ENCODE measurements at places on chromosomes 6 and 20. TPM values are rescaled to one million over a fixed set of nuclear protein-coding genes. Genes with fewer than 3 reads are reported as not detected.

DNA sequence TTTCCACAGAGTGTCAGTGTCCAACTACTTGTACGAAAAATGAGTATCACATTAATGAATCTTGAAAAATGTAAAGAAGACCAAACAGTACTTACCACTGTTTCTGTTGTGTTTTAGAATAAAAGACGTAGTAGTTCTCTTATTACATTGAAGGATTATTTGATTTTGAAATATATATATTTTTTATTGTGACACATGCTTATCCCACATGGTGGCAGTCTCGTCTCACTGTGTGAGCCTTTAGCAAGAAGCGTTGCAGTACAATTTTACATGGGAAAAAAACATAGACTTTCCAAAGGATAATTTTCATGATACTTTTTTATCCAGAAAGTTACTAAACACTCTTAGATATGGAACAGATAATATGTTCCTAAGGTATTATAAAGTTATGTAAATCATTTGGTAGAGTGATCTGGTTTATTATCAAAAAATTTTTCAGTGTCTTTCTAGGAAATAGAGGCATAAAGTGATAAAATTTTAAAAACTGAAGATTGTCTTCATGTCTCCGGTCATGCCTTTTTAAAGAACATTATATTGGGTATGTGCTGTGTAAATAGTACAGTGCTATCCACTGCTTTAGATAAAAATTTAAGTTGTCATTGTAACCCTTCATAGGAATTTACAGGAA lies 117.5 kb upstream of the SAMD5 start:
- DNase-seq, result no peak

DNA sequence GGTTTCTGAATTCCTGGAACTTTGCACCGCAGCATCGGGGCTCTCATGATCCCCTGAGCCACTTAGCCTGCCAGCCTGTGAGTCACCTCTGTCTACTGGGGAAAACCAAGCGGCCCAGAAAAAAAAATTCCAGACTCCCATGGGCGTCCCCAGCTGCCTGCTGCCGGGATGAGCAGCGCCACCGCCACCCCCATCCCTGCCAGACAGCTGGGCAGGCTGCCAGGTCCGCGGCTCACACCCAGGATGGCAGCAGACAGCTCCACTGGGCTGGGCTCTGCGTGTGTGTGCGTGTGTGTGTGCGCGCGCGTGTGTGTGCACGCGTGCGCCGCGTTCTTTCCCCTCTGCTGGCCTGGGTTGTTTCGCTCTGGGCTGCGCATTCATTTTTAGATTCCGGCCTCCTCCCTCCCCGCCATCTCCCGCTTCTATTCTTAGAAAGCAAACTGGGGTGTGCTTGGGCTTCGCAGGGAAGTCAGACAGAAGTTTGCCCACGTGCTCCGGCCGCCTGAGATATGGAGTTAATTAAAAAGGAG lies 38.9 kb upstream of the PMEPA1 start:
- DNase-seq, result peak; percentile 69

GRCh38 chr20:15706719-15707118 lies 866.5 kb downstream of the KIF16B start:
- no peak for DNase-seq

DNA sequence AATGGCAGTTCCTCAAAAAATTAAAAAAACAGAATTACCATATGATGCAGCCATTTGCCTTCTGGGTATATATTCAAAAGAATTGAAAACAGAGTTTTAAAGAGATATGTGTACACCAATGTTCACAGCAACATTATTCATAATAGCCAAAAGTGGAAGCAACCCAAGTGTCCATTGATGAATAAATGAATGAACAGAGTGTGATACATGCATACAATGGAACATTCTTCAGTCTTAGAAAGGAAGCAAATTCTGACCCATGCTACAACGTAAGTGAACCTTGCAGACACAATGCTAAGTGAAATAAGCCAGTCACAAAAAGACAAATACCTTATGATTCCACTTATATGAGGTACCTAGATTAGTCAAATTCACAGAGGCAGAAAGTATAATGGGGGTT lies 34.7 kb upstream of the YWHAB start:
- no peak for DNase-seq

GRCh38 chr20:16530201-16530681 lies 43.0 kb downstream of the KIF16B start:
- DNase-seq, result no peak

- peak; percentile 45 for DNase-seq
These were observed 22.3 kb upstream of the SAYSD1 start for GRCh38 chr6:39137245-39137644.

- DNase-seq, result peak; percentile 63
These were observed 697 bp upstream of the CEP43 start for GRCh38 chr6:166998256-166999144.

DNA sequence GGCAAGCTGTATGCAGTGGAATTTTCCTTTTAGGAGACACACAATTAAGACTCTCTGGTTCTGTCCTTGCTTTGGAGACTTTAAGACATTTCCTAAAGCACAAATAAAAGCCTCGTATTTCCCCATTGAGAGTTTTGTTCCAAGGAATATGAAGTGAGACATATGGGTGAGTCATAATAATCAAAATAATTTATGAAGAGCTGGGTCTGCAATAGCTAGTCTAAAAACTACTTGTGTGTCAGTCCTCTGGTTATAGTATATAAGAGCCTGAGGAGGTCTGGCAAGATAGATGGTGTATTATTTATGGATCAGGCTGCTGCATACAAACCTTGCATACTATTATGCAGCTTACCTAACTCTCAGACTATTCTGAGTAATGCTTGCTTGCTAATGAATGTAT lies 142.6 kb downstream of the ADGRG6 start:
- DNase-seq, result no peak

DNA sequence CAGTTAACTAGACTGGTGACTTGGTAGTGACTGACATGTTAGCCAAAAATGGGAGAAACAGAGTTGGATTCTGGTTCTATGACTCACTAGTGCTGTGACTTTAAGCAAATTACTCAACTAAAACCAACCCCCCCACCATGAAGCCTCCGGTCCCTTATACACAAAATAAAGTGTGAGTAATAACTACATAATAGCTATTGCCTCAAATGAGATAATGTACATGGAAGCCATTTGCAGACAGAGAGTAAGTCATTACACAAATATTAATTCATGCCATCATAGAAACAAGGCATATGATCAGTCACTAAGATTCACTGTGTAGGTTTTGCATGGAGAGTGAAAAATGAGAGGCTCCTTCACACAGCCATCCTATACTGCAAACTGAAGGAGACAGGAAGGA lies 111.9 kb downstream of the HIVEP2 start:
- DNase-seq, result no peak

GRCh38 chr6:32196682-32197616 lies 4.5 kb upstream of the GPSM3 start:
- no peak for DNase-seq

DNA sequence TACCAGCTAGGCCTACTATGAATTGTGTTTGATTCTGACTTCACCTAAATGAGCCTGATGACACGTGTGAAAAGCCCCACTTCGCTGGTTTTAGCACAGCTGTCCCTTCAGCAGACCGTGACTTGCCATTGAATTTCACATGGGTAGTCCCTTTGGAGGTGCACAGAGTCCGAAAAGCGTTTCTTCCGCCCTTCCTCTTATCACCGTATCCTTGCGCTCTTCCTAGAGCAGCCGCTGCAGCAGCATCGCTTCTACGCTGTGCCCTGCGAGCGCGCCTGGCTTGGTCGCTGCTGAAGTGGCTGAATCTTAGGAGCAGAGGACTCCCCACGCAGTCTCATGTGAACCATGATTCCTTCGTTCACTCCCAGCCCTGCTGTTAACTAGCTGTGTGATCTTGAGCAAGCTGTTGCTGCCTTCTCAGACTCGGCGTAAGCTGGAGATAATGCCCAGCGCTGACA lies 127.0 kb downstream of the PACRG start:
- DNase-seq, result no peak

GRCh38 chr20:19259141-19259591 lies 46.7 kb downstream of the SLC24A3 start:
- no peak for DNase-seq

DNA sequence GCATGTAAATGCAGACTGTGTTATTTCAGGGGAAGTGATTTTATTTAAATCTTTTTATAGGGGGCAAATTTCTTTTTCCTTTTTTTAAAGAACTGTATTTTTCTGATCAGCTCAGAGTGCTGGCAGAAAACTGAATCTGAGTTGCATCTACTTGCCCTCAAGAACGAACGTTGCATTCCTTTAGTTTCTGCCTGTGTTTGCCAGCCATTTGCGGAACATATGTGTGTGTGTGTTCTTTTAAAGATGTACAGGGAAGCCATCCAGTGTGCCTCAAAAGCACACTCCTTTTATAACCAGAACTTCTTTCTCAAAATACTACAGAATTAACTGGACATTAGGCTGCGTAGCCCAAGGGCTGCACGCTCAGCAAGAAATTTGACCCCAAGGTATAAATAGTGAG lies 25.8 kb upstream of the INSM1 start:
- no peak for DNase-seq

DNA sequence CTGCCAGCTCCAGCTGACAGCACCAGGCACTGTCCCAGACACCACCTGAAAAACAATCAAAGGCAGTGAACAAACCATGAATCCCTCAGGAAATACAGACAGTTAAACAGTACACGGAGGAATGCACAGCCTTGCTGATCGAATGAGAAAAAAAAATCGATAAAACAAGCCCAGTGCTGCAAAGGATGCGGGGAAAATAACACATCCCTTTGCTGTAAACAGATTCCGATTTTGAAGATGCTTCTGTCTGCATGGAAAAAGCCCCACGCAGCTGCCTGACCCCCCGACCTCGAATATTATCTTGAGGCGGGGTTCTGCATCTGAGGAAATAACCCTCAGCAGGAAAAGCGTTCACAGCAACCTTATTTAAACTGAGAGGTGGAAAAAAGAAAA lies 43.9 kb downstream of the RBM38 start:
- no peak for DNase-seq

DNA sequence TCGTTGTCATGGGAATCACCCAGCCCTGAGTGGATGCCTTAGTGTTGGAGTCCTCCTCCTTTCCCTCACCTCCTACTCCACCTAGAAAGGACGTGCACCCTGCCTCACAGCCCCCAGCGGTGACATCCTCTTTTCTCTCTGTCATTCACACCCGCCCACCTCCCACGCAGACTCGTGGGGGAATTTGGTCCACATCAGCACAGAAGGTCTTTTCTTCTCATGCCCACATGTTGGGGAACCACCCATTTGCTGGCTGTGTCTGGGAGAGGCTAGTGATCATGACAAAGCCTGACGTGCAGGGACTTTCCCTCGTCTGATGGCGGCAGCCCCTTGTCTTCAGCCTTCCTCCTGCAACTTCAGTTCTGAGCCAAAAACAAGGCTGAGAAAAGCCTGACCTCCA lies 96.0 kb upstream of the CNKSR3 start:
- DNase-seq, result peak; percentile 78

- peak; percentile 67 for DNase-seq
These were observed 274.1 kb downstream of the CLIC5 start for GRCh38 chr6:45741437-45742171.

- DNase-seq, result no peak
These were observed 155.7 kb upstream of the JARID2 start for GRCh38 chr6:15090145-15090579.

- DNase-seq, result no peak
These were observed 16.9 kb upstream of the RFPL4B start for GRCh38 chr6:112330071-112330878.

GRCh38 chr6:19535351-19535750 lies 301.8 kb upstream of the ID4 start:
- no peak for DNase-seq

DNA sequence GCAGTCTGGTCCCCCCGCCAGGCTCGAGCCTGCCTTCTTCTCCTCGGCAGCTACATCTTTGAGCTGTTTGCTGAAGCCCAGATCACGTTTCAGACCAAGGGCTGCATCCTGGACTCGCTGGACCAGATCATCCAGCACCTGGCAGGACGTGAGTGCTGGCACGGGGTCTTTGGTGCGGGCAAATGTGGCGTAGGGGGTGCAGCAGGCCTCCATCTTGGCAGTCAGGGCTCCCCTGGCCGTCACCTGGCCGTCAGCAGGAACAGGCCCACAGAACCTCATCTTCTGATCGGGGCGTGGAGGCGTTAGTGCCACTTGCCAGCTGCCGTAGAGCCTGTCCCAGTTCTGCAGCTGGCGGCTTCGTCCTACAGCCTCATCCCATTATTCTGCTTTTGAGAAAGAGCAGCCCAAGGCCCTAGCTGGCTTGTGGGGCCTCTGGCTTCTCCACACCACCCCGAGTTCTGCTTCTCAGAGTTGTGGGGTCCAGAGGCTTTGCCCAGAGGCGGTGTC lies 16.6 kb upstream of the TNFRSF6B start:
- DNase-seq, result no peak

- DNase-seq, result peak; percentile 90
These were observed 153.6 kb downstream of the CD83 start for GRCh38 chr6:14270925-14271788.

DNA sequence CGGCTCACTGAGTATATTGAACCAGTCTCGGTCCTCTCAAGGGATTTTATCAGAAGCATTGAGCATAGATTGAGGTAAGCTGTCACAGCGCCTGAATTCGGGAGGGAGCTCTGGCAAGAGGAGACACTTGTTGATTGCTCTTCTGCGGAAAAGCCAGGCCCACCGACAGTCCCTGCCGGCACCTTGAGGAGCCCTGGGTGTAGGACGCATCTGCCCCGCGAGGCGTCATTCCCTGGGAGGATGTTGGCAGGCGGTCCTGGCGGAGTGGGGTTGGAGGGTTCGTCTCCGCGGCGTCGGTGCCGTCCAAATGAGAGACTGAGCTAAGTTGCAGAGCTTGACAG lies 843 bp downstream of the FBXO9 start:
- DNase-seq, result peak; percentile 59

GRCh38 chr6:80348263-80348662 lies 241.8 kb downstream of the BCKDHB start:
- no peak for DNase-seq

- no peak for DNase-seq
These were observed 40.2 kb upstream of the INSM1 start for GRCh38 chr20:20327746-20328145.

DNA sequence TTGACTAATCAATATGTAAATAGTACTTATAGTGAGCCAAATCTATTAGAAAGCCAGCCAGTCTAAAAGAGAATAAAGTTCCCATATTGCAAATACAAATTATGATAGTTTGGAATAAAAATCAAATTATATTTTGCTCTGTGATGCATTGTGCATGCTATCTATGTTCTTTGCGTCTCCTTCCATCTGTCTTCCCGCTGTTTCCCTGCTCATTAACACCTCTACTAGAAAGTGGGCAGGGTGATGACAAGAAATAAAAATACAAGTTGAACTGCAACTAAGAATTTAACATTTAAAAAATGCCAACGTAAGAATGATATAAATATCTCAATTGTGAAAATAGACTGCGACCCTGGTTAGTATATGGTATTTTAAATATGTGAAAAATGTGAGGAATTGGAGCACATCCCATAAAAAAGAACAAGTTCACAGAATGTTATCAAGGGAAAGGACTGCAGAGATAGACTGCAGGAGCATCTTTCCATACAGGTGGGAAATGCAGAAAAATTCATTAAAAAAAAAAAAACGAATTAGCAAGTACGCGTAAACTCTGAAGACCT lies 157.6 kb upstream of the PDE7B start:
- DNase-seq, result no peak

Gene LY6G6D
- not detected for total RNA-seq

Gene TTBK1
- 0.37 TPM for total RNA-seq

Gene BHLHE23
- total RNA-seq, result not detected

Gene SLC4A11
- 0.14 TPM for total RNA-seq

Gene SGK2
- 0.82 TPM for total RNA-seq

Gene GPR63
- total RNA-seq, result 1.3 TPM

Gene CAP2
- total RNA-seq, result not detected

Gene ZNF311
- total RNA-seq, result 0.16 TPM

Gene MTFR2
- total RNA-seq, result 25.9 TPM

Gene BTN3A1
- 79.8 TPM for total RNA-seq

Data from activated naive CD4-positive, alpha-beta T cell treated with anti-CD3 and anti-CD28 coated beads, Interleukin-2, amount 50 U/mL, for 72 hours (primary cell).